Karpas-422 (cell line): ENCODE measurements at places on chromosomes 4 and X. TPM values are rescaled to one million over a fixed set of nuclear protein-coding genes. Genes with fewer than 3 reads are reported as not detected.

DNA sequence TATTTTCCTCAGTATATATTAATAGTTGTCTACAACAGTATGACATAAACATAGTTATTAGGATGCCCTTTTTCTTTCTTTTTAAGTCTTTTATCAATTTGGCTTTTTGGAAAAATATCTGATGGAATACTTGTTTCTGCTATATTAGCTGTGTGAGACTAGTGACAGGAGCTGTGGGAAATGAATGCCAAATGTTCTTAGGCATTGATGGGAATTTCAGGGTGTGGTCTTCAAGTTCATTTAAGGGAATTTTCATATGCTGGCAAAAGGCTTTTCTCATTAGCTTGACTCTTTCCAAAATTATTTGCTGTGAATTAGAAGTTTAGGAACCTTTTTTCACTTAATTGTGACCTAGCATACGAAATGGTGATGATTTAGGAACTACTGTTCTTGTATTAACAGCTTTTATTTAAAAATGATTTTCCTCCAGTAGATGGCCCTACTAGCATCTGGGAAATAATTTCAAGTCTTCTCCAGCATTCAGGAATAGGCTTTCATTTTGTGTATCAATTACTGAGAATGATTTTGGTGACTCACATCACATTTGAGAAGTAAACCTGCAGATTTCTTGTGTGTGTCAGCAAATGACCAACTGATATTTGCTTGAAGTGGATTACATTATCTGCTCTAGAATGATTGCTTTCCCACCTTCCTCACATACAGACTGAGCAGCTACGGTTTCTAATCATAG, 70.9 kb downstream of the HTT start:
- no peak for DNase-seq

DNA sequence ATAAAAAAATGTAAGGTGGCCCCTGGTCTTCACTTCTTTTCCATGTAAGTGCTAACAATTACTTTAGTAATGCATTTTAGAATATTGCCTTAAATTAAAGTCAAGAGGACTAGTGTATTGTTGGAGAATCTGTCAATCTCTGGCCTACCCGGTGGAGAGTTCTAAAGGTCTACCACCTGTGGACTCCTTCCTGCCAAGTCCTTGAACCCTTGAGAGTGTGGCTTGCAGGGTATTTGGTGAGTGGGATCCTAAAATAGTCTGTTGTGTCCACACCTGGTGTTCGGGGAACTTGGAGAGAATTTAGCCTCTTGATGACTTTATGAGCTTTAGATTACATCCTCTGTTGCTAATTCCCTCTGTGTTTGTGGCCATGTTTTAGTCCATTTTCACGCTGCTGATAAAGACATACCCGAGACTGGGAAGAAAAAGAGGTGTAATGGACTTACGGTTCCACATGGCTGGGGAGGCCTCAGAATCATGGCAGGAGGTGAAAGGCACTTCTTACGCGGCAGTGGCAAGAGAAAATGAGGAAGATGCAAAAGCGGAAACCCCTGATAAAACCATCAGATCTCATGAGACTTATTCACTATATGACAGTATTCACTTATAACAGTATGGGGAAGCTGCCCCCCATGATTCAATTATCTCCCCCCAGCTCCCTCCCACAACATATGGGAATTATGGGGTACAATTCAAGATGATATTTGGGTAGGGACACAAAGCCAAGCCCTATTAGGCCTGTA, 23.8 kb downstream of the DDIT4L start:
- no peak for DNase-seq

GRCh38 chrX:71195964-71196649, 26.9 kb upstream of the GJB1 start:
- DNase-seq: no peak

DNA sequence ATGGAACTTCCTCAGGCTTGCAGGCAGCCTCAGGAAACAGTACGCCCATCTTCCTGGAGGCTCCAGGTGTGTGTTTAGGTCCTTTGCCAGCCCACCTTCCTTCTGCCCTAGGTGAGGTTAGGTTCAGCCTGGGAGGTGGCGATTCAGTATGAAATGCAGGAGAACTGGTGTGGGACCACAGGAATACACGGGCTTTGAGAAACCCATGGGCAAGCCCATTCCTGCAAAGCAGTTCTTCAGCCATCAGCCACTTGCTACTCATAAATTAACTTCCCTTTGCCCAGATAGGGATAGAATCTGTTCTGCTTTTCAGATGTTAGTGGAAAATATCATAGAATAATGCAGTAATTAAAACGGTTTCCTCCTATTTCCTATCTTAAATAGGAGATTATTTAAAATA, 32.2 kb downstream of the TBC1D14 start:
- no peak for DNase-seq

DNA sequence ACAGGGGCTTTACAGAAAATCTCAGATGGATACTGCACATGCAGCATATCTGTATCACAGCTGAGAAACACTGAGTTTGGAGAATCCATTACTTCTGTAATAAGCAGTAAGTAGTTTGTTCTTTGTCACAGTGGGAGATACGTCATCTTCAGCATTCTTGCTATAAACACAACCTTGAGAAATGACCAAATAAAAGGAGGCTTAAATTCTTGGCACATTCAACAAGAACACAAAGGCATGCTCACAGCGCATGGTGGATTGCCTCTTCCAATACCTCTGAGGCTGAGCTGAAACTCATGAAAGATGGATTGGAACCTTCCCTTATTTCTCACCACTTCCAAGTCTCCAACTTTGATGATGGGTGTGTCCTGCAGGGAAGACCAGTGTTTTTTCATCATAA, 54.5 kb downstream of the ANXA5 start:
- no peak for DNase-seq

DNA sequence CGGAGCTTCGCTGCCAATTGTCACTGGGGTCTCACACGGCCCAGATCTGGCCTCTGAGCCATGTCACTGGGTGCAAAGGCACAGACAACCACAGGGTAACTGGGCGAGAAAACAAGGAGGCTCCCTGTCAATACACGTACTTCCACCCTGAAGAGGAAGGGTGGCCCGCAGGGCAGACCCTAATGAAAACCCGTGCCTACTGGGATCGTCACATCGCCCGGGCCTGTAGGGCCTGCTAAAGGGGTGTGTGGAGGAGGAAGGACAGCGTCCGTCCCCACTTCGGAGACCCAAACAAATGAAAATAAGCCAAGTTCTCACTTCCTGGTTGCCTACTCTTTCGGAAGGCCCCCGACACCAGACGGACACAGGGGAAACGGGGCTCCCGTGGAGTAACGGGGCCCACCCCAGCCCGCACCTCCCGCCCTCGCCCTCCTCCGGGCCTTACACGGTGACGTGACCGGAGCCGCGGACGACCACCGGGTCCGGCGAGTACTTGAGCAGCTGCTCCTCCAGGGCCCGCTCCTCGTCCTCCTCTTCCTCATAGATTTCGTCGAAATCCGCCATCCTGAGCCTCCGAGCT, 578 bp downstream of the CHIC2 start:
- DNase-seq: peak; percentile 80

- no peak for DNase-seq
These were observed 9.3 kb downstream of the RNF4 start for GRCh38 chr4:2478229-2478628.

GRCh38 chr4:87974856-87975462, 555 bp upstream of the SPP1 start:
- DNase-seq: no peak

DNA sequence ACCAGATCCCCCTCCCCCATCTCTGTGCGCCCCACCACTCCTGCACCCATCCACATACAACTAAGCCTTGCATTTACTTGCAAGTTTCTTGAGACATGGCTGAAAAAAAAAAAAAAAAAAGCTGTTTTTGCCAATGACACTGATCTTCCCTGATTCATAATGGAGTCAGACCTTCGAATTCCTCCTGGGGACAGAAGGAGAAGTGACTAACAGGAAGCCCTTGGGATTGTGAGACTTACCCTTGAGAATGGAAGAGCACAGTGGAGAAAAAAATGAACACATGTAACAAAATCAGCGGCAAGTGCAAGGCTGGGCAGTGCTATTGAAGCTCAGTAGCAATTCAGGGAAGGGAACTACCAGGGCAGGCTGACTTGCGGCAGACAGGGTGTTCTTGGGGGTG, 288.4 kb downstream of the BCOR start:
- DNase-seq: no peak

GRCh38 chr4:184237612-184238011, 19.9 kb upstream of the ENPP6 start:
- DNase-seq: no peak

DNA sequence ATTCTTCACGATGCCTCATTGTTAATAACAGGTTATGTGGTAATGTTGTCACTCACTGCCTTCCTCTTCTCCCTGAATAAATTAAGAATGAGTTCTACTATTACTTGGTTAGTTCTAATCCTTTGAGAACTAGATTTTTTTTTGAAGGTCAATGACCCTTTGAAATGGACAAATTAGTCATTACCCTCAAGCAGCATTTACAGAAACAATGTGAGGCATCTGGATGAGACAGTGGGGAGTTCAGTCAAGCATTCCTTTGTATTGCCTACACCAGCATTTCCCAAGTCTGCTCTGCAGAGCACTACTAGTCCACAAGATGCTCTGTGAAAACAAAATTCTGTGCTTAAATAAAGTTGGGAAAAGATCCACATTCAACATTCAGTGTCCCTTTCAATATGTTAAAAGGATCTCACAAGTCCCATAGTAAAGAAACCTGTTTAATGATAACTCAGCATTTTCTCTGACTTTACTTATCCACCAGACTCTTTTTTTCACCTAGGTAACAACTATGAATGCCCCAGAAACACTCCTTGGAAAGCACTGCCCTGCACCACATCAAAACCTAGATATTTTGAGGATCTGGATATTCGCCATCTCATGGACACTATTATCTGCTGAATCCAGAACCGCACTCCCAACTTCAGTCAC, 60.6 kb downstream of the CHRDL1 start:
- DNase-seq: no peak

- peak; percentile 69 for DNase-seq
These were observed 82.1 kb downstream of the SLC39A8 start for GRCh38 chr4:102263024-102263787.

DNA sequence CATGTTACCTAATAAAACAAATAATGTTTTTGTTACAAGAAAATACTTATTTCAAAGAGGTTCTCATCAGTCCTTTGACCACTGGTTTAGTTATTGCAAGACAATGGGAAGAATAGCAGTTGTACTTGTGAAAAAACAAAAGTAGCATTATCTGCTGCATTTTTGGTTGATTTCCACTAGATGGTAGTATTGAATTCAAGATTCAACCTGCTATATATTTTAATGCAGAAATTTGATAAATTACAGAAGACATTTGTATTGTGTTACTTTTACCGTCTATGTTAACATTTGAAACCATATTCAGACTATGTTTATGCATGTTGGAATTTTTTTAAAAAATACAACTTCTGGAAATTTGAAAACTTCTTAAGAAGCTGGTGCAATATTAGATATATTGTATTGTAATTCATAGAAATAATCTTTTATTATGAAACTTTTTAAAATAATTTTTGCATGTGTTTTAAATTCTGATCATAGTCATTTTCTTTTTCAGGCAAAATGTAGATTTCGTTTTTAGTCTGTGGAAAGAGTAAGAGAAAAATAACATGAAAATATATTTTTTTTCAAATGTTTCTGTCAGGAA, 56.4 kb downstream of the SPCS3 start:
- DNase-seq: peak; percentile 56

DNA sequence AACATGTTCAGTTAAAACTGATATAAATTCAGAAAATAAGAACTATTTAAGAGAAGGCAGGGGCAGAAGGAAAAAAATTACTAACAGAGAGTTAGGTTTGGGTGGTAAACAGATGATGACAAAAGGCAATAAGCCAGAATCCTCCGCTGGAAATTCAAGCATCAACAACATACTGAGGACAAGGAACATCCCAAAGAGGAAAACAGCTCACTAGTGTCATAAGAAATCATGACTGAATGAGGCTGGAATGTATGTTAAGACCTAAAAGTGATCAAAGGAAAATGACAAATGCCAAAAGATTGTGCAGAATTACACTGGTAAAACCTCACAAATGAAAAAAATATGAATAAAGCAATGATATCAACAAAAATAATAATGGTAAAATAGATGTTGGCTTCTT, 88.4 kb downstream of the WDFY3 start:
- DNase-seq: no peak

DNA sequence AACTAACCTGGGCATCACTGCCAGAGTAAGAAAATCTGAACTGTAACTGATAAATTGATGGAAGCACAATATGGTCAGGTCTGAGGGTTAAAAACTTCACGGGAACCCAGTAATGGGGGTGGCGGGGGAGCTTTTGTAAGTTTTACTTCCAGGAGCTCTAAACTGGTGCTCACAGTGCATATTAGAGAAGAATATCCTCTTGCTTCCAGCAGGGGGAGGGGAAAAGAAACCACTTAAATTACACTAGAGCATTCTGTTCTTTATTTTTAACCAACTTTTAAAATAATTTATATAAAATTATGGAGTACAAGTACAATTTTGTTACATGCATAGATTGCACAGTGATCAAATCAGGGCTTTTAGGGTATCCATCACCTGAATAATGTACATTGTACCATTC, 33.7 kb downstream of the WDR17 start:
- DNase-seq: no peak

DNA sequence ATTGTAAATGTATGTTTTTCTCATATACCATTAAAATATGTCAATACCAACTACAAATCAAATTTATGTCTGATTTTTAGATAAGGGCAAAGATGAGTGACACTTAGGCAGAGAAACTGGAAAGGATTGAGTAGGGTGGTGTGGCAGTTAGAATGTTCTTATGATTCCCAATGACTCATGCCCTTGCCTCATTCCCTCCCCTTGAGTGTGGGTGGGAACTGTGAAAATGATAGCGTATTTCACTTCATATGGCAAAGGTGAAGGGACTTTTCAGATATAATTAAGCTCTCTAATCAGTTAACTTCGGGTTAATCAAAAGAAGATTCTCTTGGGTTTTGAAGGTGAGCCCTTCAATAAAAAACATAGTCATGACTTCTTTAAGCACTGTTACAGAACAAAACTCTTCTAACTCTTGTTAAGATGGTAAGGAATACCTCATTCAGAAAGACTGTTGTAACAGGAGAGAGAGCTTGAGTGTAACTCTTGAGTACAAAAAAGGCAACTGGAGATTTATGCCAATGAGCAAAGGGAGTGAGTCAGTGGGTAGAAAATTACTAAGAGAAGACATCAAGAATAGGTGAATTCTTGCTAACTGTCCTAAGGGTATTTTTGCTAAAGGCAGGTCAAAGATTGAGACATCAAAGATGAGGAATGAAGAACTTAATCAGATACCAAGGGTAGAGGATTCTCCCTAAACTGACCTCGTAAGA, 329.5 kb downstream of the KCTD8 start:
- no peak for DNase-seq

Gene RAB39B
- total RNA-seq: 9.7 and 14.3 TPM in 2 replicates

Gene ADH1C
- not detected in 2 replicates for total RNA-seq

Gene CLRN2
- total RNA-seq: not detected in 2 replicates
